Activated CD8-positive, alpha-beta memory T cell treated with anti-CD3 and anti-CD28 coated beads, Interleukin-2, amount 10 ng/mL, durations not matched to agents 7 days and 5 days (primary cell): ENCODE measurements at places on chromosomes 7 and 10.

DNA sequence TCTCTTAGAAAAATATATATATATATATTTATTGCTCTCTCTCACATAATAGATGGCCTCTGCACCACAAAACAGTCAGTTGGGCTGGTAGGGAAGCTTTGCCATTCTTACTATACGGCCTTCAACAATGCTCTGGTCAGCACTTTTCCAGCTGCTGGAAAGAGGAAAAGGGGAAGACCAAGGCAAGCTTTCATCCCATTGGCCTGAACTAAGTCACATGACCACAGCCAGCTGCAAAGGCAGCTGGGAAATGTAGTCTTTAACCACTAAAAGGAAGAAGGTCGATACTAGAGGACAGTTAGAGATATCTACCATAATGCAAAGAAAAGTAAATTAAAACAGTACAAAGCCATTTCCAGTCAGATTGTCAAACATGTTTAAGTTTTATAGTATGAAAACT is 58.4 kb upstream of the MACROH2A2 start:
- DNase-seq: no peak

GRCh38 chr7:78175330-78176100 is 376.9 kb downstream of the PHTF2 start:
- no peak for DNase-seq

- DNase-seq: no peak
Measured at GRCh38 chr10:116182426-116182825, 90.6 kb downstream of the GFRA1 start.

DNA sequence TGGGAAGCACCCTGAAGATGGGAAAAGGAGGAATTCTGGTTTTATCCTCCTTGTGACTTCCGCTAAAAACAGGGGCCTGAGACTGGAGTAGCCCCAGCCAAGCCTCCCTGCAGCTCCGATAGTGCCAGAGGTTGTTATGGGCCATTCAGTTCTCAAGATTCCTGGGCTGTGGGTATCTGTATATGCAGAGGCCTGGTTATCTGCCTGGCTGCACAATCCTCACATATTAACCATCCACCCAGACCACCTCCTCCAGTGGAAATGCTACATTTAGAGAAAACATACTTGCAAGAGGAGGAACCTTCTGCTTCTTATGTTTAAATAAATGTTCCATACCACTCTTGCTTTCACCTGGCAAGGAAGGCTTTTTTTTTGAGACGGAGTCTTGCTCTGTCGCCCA is 34.6 kb downstream of the ARL3 start:
- DNase-seq: no peak

DNA sequence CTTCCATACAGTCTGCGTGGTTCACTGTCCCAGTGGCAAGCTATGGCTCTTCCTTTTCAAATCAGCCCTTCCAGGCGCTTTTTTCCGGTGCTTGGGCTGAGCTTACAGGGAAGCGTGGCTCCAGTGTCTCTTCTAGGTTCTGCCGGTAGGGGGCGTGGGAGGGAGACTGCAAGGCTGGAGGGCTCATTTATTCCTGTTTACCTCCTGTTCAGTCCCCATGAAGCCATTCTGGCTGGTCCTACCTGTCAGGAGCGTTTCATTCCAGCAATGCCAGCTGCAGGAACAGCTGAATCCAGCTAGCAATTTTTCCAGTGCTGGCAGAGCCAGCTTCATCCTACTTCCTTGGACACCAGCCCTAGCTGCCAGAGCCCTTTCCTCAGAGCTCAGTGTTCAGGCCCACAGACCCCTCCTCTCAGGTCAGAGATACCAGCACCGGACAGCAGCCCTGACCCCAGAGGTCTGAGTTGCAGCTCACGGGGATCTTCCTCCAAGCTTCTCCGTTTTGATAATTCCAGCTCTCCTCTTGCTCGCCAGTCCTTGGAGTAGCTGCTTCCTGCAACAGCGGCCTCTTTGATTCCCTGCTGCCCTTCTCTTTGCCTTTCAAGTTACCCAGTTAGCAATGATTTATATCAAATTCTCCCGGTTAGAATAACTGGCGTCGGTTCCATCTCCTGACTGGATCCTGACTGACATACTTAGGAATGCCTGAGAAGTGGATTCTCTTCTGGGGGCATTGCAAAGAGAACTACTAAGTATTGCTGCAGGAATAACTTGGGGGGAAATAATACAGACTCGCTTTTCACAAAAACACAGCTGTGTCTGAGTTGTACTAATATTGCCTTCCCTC is 129.8 kb downstream of the FRMD4A start:
- DNase-seq: no peak

GRCh38 chr10:44894691-44895090 is 16.4 kb upstream of the TMEM72 start:
- no peak for DNase-seq

GRCh38 chr7:42107484-42108240 is 129.3 kb downstream of the GLI3 start:
- DNase-seq: no peak

DNA sequence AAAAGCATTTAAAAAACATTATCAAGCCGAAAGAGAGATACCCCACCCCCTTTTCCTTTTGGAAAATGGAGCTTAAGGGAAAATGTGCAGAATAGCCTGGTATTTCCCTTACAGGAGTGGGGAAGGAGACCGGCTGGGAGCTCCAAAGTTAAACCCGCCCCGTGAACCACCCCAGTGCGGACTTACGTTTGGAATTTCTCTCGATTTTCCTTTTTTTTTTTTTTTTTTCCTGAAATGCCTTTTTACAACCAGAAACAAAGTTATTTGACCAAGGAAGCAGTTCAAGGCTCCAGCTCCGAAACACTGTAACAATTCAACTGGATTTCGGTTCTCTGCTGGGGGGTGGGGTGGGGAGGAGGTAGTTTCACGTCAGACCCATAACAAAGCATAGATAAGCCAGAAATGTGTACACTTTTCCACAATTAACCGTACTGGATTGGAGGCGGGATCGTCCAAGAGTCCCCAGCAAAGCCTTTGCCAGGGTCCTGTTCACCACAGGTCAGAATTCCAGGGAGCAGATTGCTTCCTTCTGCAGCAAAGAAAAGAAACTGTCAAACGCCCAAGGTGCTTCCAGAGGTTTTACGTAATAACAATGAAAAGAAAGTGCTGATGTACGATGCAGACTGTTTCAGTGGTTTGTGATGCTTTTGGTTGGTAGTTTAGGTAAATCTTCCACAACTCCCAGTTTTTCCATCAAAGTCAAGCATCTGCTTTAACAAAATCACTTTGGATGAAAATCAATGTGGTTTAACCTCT is 6.7 kb downstream of the SKIDA1 start:
- no peak for DNase-seq

DNA sequence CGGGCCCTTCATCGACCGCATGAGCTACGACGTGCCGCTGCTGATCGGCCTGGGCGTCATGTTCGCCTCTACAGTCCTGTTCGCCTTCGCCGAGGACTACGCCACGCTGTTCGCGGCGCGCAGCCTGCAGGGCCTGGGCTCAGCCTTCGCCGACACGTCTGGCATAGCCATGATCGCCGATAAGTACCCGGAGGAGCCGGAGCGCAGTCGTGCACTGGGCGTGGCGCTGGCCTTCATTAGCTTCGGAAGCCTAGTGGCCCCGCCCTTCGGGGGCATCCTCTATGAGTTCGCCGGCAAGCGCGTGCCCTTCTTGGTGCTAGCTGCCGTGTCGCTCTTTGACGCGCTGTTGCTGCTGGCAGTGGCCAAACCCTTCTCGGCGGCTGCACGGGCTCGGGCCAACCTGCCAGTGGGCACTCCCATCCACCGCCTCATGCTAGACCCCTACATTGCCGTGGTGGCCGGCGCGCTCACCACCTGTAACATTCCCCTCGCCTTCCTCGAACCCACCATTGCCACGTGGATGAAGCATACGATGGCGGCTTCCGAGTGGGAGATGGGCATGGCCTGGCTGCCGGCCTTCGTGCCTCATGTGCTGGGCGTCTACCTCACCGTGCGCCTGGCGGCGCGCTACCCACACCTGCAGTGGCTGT is 1.2 kb downstream of the SLC18A3 start:
- no peak for DNase-seq

GRCh38 chr10:79019441-79020014 is 49.2 kb upstream of the ZMIZ1 start:
- no peak for DNase-seq

DNA sequence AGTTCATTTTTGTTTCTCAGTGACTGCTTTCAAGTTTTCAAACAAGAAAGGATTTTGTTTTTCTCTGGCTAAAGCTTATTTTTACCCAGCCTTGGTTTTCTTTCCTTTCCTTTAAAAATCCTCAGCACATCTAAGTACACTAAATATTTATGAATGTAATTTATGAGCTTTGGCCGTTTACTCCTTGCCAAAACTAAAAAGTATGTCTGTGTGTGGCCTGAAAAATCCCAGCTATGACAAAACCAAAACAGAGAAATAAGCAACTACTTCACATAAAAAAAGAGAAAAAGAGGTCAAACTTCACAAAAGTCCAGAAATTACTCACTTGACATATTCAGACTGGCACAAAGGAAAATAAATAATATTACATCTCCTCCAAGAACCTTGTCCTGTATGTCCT is 365.1 kb upstream of the NFE2L3 start:
- DNase-seq: no peak

DNA sequence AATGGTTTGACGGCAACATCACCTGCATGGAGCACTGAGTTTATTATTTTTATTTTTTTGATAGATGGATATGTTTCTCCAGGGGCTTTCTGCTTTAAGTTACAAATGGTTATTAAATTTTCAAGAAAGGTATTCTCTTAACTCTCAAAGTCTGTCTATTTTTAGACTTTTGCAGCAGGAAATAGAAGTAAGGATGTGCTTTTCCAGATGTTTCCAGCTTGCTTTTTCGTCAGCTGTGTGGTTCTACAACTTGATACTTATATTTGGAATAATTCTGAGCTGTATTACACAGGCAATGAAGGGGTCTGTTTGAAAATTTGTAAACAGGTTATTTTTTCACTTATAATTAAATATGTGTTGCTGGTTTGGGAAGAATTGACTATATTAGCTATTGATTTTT is 69.0 kb downstream of the CACNB2 start:
- DNase-seq: no peak

GRCh38 chr10:75466886-75467285 is 35.5 kb downstream of the LRMDA start:
- DNase-seq: no peak

GRCh38 chr10:22823109-22823508 is 104.7 kb upstream of the ARMC3 start:
- DNase-seq: no peak

- no peak for DNase-seq
Measured at GRCh38 chr10:106147021-106147420, 1017.5 kb downstream of the SORCS1 start.

DNA sequence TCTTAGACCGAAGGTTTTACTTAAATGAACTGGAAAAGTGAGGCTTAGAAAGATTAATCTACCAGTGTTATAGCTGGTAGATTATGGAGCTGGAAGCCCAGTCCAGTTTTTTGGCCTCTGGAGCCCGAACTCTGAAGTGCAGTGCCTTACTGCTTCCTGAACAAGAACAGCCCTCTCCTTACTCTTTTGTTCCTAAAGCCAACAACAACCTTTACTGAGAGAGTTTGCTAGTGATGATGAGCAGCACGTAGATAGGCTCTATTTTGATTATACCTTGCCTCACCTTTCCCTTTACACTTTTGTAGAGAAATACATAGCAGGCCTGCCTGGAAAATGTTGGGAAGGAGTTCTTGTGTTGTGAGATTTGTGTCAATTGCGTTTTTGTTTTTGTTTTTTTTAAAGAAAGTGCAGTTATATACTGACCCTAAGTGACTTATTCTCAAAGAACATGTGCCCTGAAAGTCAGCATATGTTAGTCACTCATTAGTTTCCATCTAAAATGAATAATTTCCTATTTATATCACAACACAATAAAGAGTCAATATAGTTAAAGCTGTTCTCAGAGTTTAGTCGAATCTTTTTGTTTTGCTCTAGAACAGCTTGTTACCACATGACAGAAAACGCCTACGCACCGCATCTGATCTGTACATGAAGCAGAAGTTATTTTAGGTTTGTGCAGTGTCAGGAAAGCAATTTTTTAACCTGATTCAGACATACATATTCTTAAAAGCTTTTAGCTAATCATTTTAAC is 33.0 kb downstream of the PLEKHA1 start:
- no peak for DNase-seq

DNA sequence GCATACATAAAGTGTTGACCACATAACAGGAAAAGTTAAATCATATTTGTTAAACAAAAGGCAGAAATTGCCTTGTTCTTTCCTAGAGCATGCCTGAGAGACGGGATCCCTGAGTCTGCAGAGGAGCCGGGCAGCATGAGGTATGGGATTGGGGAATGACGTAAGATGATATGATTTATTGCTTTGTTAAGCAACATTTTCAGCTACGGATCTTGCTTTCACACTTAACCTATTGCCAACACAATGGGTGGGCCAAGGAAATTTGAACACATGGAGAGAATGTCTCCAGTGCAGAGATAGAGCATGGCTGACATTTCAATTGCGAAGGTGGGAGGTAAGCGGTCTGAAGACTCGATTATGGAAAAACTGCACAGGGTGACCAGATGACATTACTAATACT is 76.7 kb downstream of the EMX2 start:
- DNase-seq: peak; percentile 19

- no peak for DNase-seq
Measured at GRCh38 chr10:15742836-15743235, 23.1 kb upstream of the ITGA8 start.

GRCh38 chr7:163971-164881 is 28.1 kb upstream of the FAM20C start:
- DNase-seq: no peak

DNA sequence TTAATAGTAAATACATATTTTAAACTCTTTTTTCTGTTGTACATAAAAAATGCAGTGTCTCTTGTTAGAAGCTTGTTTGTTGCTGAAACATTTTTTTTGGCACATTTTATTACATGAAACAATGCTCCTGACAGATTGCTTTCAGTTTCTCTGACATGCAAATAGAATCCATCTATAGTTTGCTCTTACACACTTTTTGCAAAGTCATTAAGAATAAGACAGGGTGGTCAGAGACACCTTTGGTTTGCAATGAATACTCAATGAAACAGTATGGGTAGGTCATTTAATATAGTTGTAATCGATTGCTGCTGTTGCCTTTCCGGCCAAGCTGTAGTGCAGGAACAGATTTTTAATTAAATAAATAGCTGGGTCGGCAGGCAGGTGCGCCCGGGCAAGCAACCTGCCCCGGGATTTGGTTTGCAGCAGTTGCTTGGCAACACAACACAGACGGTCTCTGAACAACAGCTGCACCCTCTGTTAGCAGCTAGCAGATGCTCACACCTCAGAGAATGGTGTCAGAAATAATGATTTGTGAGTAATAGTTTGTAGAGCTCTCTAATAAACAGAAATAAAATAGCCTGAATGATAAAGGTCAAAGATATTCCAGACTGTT is 115.7 kb upstream of the CACNA2D1 start:
- DNase-seq: no peak

- no peak for DNase-seq
Measured at GRCh38 chr10:88687853-88688467, 18.1 kb upstream of the LIPK start.

- no peak for DNase-seq
Measured at GRCh38 chr10:95531058-95531809, 29.9 kb downstream of the SORBS1 start.
